ENCODE measurements at places on chromosomes 11 and 22.
A peak's percentile ranks its signal among the peaks of the same experiment; 100 is the strongest.

DNA sequence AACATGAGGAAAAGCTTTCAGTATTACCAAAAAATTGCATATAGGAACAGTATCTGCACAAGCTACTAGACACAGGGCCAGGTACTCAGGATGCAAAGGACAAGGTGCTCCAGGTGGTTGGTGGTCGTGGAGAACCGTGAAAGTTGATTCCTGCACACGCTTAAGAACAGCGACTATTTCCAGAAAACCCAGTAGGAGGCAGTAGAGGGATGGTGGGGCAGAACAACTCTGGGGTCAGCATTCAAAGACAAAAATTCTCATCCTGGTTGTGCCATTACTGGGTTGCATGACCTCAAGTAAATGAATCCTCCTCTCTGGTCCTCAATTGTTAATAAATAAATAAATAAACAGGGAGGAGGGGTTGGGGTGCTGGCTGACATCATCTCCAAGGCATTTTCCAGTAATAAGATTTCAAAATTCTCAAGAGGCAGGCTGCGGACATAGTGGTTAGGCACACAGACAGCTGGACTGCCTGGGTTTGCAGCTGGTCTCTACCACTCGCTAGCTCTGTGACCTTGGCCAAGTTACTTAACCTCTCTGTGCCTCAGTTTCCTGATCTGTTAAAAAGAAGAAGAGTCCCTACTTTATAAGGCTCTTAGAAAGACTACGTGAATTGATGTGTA, 89.6 kb downstream of the ISX start:
- no peak for DNase-seq

GRCh38 chr11:132073787-132074186, 703.4 kb downstream of the NTM start:
- DNase-seq: no peak

- DNase-seq: no peak
Measured at GRCh38 chr22:41920271-41920976, 5.5 kb upstream of the SHISA8 start.

- DNase-seq: no peak
Measured at GRCh38 chr11:8758619-8759169, 76.1 kb downstream of the RPL27A start.

DNA sequence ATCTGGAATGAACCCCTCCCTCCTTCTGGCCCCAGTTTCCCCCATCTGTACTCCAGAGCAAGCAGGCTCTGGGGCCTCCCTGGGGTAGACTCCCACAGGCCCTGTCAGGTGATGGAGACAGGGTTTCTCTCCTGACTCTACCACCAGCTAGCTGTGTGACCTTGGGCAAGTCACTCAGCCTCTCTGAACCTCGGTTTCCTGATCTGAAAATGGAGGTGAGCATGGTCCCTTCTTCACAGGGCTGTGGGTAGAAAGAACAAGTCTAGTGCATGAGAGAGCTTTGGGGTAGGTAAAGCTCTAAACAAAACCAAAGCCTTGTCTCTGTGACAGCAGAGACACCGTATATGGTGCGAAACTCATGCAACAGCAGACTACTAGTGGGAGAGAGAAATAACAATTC, 5.6 kb downstream of the CD5 start:
- DNase-seq: no peak

- DNase-seq: no peak
Measured at GRCh38 chr11:10524471-10524870, 16.5 kb downstream of the RNF141 start.

GRCh38 chr11:70365544-70365927, 32.8 kb upstream of the CTTN start:
- no peak for DNase-seq

- no peak for DNase-seq
Measured at GRCh38 chr11:71202598-71202944, 49.8 kb downstream of the SHANK2 start.

DNA sequence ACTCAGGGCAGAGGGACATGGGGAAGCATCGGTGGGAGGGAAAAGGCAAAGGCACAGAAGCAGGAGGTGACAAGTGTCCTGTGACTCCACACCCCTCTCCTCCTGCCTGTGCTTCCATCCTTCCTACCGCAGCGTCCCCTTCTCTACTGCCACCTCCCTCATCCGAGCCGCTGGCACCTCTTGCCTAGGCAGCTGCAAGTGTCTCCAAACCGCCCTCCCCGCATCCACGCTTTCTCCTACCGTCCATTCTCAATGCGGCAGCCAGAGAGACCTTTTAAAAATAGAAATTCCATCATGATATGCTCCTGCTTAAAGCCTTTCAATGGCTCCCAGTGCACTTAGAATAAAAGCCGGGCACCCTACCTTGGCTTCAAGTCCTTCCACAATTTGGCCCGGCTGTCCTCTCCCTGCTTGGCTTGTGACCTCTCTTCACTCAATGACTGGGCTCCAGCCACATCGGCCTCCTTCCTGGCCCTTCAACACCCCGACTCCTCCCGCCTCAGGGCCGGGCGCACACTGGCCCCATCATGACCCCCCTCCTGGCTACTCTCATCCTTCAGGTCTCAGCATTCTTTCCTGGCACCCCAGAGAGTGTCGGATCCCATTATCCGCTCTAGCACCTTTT, 16.5 kb downstream of the LRRC10B start:
- DNase-seq: no peak

DNA sequence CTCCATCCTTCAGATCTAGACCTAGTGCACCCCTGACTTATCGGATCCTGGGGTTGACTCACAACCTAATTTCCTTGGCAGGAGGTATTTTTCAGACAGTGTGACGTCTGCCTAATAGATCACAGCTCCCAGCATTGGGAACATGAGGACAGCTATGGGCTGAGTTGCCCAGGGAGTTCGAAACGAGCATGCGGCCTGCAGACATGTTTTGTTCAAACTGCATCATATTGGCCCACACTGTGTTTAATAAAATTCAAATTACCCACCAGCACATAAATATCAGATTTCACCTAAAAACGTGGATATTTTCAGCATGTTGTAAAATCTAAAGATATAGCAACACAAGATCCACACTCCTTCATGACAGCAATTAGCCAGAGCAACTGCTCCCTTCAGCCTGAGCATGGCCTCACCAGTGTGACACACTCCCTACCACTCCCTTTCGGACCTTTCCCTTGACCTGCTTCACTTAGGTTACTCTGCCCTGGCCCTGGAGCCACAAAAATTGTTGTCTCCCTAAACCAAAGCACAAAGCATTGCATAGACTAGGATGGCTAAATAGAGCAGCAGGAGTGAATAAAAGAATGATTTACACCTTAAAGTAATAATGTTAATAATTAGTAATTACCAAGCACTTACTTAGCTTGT, 53.6 kb upstream of the USP47 start:
- no peak for DNase-seq

DNA sequence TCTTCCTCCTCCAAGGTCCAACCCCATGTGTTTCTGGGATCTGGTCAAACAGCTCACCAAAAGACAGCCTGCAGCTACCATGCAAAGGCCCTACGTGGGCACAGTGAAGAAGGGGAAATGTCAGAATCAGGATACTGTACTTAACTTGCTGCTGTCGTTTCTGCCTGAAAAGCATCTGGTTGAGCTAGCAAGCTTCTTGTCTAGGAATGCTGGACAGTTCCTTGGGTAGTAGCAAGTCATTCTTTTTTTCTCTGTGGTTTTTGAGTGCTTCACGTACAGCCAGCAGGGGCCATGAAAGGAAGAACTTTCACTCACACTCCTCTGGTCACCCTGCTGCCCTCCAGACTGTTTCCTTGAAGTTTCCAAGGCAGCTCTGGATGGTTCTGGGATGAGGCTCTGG, 24.7 kb downstream of the RCOR2 start:
- DNase-seq: no peak

DNA sequence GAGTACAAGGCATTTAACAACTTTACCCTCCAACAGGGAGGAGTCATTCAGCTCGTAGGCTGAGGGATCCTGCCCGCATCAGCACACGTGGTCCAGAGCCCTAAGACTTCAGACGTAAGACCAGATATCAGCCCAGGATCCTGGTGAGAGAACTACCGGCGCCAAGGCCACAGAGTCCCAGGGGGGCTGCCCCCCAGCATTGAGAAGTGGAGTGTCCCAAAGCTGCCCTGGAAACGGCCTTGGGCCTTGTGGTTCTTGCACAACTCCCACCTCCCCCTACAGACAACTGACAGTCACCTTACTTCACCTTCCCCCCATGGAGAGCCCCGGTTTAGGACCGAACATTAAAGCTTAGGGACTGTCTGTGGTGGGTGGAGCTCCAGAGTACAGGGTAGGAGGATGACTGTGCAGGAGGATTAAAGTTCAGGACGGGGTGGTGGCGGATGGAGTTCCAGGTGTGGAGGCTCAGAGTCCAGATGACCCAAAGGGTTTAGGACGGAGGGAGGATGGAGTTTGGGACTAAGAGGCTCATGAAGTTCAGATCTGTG, 1.0 kb downstream of the C11orf91 start:
- no peak for DNase-seq

DNA sequence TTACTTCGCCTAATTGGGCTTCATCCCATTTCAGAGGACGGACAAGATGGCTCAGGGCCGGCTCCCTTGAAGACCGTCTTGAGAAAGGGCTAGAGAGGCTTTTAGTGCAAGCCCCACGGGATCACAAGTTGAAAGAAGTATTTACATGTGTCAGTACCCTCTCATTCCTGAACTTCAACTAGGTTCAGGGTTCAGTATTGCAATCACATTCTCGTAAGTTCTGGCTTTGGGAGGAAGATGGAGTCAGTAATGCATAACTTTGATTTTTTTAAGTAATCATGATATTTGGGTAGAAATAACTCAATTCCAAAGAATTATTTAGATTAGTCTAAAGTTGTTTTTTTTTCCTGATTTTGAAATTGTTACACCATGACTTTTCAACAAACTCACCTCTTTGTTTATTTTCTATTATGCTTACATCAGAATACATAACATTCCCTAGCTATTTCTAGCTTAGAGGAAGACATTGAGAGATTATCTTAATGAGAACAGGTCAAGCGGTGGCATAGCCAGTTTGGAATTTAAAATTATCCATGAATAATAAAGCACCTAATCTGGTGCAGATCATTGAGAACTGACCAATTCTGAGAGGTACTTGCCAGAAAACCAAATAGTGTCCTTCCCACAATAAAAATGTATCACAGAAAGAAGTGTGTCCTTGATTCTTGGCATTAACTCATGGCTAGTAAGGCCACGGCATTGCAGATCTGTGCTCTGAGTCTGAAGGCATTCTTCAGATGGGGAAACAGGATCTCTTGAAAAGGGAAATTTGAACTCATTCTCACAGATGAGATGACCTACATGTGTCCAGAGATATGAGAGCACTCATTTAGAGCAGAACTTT, 92.1 kb upstream of the BLID start:
- no peak for DNase-seq

DNA sequence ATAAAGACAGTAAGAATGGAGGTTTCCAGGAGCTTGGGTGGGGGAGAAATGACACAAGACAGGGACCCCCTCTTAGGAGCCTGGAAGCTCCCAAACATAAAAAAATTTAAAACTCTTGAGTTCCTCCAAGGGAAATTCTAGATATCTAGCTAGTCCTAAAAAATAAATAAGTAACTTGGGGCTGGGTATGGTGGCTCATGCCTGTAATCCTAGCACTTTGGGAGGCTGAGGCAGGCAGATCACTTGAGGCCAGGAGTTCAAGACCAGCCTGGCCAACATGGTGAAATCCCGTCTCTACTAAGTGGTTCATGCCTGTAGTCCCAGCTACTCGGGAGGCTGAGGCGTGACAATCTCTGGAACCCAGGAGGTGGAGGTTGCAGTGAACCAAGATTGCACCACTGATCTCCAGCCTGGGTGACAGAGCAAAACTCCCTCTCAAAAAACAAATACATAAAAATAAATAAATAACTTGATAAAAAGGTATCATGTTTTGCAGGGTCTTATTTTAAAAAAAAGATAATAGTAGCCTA, 20.0 kb upstream of the TOP3B start:
- no peak for DNase-seq

- DNase-seq: no peak
Measured at GRCh38 chr11:2189938-2190656, 18.5 kb upstream of the TH start.

- DNase-seq: peak; percentile 65
Measured at GRCh38 chr11:86138958-86139357, 70.1 kb upstream of the PICALM start.

DNA sequence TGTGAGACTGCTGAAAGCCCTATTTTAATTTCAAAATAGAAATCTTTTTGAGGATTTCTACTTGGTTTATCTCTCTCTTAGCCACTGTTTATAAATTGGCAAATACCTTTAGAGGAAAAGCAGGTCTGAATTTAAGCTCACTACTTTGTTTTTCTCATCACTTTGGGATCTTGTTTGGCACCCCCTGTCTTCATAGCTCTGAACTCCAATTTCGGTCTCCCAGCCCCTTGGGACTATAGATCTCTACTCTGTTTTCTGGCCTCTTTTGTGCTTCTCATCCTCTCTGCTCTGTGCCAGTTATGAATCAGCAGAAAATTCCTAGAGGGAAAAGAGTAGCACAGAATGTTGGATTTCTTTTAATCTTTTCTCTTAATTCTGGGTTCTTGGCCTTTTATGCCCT, 118.3 kb downstream of the CYP2R1 start:
- no peak for DNase-seq

- DNase-seq: no peak
Measured at GRCh38 chr11:59787816-59788215, 22.8 kb downstream of the MRPL16 start.

DNA sequence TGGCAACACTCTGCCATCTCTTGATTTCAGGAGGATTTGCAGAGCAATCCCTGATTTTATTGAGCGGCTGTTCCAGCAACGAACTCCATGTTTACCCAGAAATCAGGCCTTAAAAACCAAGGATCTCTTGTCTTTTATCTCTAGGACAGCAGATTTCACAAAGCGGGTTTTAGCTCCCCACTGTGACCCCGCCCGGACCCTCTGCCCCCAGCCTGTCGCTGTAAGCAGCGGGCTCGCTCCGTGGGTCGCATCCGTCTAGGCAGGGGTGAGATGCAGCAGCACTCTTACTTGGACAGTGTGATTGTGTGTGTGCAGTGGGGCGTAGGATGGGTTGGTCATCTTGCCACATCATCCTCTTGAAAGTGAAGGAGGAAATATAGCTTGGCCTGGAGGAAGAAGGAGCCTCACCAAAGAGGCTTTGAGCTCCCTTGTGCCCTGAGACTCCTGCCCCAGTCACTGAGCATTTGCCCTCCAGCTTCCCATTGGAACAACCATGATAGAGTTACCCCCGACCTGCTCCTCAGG, 189.2 kb upstream of the TBCEL start:
- no peak for DNase-seq

DNA sequence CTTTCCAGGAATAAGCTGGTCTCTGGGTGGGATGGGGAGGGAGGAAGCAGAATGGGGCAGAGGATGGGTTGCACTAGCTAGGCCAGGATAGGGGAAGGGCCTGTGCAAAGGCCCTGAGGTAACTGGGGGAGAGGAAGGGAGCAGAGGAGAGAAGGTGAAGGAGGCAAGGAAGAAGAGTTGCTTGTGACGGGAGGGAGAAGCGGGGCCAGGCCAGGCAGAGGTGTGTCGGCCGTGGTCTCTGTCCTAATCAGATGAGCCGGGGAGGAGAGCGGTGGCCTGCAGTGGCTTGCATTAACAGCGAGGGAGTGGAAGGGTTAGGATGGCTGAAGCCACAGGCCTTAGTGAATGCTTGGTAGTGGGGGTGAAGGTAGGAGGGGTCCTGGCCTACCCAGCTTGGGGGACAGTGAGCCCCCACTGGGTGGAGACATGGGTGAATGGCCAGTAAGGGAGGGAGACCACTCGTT, 6.0 kb upstream of the DERL3 start:
- no peak for DNase-seq

GRCh38 chr22:38940811-38941384, 16.5 kb upstream of the APOBEC3A start:
- DNase-seq: no peak
